ENCODE measurements at places on chromosomes 1 and 21.

DNA sequence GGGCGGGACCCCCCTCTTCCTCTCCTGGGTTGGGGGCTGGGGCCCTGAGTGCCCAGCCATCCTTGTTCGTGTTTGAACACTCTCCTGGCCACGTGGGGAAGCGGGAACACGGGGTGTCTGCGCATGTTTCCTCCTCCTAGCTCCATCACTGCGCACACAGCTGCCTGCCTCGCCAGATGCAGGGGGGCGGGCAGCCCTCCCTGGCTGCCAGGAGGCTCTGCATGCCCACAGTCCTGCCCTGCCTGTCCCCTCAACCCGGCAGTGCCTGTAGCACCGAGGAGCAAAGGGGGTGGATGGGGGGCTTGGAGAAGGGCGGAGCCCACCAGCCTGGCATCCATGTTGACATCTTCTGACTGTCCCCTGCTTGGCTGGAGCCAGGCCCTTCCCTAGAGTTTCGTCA lies 1.8 kb upstream of the SLC25A34 start:
- no peak for DNase-seq

- DNase-seq = no peak
Observed at GRCh38 chr21:40660461-40660860, 186.5 kb downstream of the DSCAM start.

DNA sequence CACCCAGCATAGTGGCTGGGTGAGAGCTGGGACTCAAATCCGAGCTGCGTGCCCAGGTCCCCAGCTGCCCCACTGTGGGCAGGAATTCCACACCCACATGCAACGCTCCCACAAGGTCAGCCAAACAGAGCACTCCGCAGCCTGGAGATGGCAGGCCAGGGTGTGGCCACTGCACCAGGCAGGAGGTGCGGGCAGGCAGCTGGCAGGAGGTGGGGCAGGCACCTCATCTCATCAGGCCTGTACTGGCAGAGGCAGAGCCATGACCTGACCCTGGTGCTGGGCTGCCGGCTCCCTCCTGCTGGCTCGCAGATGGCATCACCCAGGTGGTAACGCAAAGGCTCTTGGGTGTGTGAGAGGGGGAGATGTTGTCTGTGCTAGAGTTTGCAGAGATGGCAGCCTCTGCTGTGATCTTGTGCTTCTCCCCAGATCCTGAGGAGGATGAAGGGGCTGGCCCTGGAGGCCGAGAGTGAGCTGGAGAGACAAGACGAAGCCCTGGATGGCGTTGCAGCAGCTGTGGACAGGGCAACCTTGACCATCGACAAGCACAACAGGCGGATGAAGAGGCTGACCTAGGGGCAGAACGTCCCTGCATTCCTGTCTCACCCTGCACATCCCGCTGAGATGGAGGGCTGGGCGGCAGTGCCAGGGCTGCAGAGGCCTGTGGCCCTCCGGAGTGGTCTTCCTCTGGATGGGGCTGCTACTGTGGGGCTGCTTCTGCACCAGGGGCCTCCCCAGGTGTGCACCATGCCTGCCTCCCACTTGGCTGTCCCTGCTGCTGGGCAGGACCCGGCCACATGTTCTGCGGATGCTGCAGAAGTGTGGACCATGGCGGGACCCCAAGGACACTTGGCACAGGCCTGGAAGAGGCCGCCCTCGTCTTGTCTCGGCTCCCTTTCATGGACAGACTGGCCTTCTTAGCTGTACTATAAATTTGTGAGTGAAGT lies 35.1 kb upstream of the PRSS38 start:
- DNase-seq = no peak

- no peak for DNase-seq
Observed at GRCh38 chr1:93612510-93612909, 69.1 kb downstream of the BCAR3 start.

GRCh38 chr1:91537281-91537986 lies 36.8 kb downstream of the CDC7 start:
- no peak for DNase-seq

DNA sequence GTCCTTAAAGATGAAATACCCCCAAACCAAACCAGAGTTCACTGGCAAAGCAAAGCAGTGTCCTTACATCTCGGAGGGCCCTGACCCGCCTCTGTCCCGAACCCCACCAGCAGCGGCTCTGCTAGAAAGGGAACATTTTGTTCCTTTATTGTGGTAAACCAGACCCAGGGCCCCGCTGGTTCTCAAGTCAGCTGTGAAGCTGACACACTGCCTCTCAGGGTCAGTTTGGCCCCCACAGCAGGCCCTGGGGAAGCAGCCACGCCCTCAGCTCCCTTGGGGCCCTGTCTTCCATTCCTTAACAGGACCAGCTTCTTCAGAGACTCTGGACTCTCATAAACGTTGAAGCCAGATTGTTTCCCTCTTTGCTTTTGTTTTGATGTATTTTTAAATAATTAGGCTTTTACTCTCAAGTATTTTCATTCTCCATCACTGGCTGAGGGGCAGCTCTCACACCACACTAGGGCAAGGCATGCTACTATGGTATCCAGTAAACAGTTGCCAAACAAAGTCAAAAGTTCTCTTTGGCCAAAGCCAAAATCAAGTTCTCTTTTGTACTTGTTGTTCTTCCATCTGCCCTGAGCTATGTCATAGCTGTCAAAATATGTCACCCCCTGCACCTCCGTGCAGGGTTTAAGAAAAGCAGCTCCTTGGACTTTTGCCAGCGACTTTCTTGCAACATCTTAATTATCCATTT lies 61.1 kb upstream of the ANGPTL1 start:
- DNase-seq = no peak

GRCh38 chr21:39669976-39670661 lies 57.4 kb downstream of the B3GALT5 start:
- DNase-seq = no peak

DNA sequence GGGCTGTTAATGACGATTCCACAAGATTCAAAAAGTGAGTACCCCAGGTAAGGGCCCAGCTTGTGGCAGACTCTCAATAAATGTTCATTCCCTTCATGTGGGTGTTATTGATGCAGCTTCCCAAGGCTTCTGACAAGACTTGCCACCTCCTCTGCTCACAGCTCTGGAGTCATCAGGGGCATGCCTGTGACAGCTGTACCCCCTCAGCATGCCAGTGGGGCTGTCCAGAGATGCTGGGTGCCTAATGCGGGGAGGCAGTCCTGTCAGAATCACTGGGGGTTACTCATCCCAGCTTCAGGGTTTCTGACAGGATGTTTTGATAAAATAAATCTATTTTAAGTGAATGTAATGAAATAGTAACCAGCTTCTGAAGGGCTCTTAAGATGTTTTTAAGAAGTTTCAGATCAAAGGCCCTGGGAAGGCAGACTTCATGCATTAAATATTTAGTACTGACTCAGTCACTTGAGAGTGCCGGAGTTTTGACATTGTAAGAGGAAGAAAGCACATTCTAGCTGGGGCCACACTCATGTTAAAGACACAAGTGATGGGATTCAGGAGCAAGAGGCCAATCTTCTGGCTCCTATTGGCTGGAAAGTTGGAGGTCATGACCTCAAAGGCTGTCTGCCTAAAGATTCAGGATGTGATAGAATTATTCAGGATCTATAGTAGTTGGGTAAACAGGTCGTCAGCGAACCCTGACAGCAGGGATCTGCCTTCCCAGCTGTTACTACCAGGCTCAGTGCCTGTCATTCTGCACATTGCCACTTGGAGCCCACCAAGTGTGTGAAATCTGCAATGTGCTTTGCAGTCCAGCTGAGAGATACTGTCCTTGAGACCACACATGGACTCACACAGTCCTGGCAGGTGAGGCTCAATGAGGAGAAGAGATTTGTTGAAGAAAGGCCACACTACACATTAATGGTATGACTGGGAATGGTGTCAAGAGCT lies 239.6 kb upstream of the BEND5 start:
- no peak for DNase-seq

DNA sequence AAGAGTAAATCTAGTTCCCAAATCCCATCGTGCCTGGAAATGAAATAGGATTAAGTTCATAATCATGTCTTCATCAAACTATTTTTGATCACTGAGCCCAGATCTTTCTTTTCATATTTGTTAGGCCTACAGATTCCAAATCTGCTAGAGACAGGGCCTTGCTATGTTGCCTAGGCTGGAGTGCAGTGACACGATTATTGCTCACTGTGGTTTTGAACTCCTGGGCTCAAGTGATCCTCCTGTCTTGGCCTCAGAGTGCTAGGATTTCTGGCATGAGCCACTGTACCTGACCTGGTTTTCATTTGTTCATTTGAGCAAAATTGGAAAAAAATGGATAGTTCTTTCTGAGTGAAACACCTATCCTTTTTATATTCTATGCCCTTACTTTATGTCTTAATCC lies 28.0 kb upstream of the DIPK1A start:
- DNase-seq = no peak

DNA sequence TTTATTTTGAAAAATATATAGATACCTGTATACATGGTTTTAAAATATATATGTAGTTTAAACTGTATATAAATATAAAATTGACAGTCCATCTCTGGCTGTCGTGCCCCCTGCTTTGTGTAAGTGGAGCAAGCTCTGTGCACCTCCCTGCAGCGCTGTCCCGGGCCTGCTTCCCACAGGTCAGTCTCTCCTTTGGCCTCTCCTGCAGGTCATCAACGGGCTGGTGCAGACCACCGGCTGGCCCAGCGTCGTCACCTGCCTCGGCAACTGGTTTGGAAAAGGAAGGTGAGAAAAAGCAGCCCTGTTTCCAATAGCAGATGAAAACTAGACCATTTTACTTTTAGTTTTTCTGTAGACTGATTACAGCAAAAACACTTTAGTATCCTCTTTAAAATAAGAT lies 28.5 kb downstream of the SLC37A1 start:
- no peak for DNase-seq

- no peak for DNase-seq
Observed at GRCh38 chr21:44532712-44533111, 7.3 kb downstream of the KRTAP10-1 start.

GRCh38 chr1:225808136-225808535 lies 1.8 kb upstream of the EPHX1 start:
- DNase-seq = no peak

GRCh38 chr1:161722406-161722805 lies 1.1 kb downstream of the FCRLB start:
- no peak for DNase-seq

GRCh38 chr1:175481126-175482070 lies 262.0 kb downstream of the TNR start:
- no peak for DNase-seq

GRCh38 chr1:59332983-59333382 lies 36.1 kb downstream of the FGGY start:
- DNase-seq = no peak

DNA sequence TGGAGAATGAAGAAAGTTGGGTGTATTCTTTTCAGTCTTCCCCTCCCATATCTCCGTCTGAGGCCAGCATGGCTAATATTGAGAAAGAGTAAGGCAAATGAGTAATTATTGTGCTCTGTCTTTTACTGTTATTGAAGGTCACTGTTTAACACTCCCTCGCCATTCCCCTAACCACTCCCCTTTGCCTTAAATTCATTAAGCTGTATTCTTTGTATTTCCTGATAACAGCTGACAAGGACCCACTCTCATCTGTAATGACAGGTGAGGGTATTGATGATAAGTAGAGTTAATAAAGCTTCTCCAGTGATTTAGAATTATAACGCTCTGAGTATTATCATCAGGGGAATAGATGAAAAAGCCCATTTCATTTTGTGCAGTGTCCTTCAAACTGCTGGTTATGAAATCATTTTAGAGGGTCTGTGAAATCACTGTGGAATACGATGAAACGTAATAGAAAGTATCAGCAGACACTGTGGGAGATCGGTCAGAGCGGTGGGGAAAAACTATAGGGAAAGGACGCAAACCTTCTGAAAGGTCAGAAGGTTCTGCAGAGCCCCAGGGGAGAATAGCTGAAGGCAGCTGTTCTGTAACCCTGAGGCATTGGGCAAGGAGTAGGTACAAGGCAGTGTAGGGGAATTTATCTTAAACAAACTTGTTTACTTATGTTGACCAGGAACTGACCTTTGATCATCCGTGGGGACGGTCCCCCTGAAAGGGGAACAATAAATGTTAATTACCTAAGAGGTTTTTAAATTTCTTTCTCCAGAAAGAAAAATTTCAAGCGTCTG lies 46.3 kb upstream of the CACYBP start:
- DNase-seq = no peak

- DNase-seq = no peak
Observed at GRCh38 chr1:3323796-3324703, 130.4 kb upstream of the ARHGEF16 start.

GRCh38 chr1:215970406-215970805 lies 403.3 kb downstream of the KCTD3 start:
- DNase-seq = no peak

- no peak for DNase-seq
Observed at GRCh38 chr1:32724678-32725614, 22.4 kb upstream of the SYNC start.

- DNase-seq = no peak
Observed at GRCh38 chr21:36640174-36640720, 58.7 kb upstream of the SIM2 start.

GRCh38 chr1:27816921-27817630 lies 13.5 kb upstream of the PPP1R8 start:
- DNase-seq = no peak

GRCh38 chr1:238738892-238739291 lies 647.5 kb upstream of the CHRM3 start:
- DNase-seq = peak; percentile 10

GRCh38 chr1:59138402-59138801 lies 158.5 kb upstream of the FGGY start:
- DNase-seq = no peak

GRCh38 chr1:19840228-19840627 lies 25.1 kb upstream of the RNF186 start:
- DNase-seq = no peak

DNA sequence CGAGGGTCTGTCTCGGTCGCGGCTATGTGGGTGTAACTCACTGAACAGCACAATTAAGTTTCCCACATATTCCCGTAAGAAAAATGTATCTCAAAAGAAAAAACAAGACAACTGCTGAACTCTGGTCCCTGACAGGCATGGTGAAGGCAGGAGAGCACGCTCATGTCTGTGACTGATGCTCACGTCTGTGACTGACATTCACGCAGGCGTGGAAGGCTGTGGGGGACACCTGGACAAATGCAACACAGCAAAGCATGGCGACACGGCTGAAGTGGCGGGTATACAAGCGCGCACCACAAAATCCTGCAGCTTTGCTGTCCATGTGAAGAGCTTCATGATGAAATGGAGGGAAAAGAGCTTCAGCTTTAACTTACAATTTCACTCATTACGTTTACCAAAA lies 6.0 kb downstream of the PTTG1IP start:
- DNase-seq = no peak

DNA sequence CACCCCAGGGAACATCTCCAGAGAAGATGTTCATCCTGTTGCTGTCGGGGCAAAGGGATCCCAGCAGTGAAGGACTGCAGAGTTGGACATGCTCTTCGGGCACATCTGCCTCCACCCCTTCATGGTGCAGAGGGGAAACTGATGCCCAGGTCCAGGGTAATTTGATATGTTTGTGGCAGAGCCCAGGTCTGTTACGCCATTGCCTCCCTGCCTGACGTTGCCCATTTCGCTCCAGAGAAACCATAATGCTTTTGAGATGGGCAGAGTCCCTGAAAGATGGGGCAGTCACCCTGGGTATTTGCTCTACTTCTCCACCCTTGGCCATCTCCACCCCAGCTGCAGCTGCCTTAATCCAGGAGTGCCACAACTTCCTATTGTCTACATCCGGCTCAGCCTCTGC lies 290.4 kb upstream of the POU3F1 start:
- no peak for DNase-seq

GRCh38 chr1:240511789-240512188 lies 100.2 kb downstream of the GREM2 start:
- no peak for DNase-seq
